ENCODE measurements at places on chromosomes 2 and 18.
A peak's percentile ranks its signal among the peaks of the same experiment; 100 is the strongest.

GRCh38 chr18:38367473-38367872 is 801.9 kb upstream of the CELF4 start:
- DNase-seq, result no peak

DNA sequence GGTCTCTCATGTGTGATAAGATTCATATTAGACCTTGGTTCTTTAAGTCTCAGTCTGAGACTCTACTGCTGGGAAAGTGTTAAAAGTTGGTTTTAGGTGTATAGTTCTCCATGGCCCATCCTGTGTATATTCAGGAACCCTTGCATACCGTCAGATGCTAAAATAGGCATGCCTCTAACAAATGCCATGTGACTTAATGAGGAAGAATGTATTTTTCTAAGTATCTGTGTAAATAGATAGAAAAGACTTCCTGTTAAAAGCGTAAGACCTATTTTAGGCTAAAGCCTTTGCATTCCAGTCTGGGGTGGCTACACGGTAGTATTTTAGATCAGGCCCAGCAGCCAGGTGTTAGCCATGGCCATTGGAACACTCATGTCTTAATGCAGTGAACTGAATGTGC is 73.3 kb downstream of the RHBDD1 start:
- DNase-seq, result no peak

- DNase-seq, result no peak
These were observed 303.4 kb upstream of the NCKAP5 start for GRCh38 chr2:133871545-133872209.

GRCh38 chr18:78717051-78717765 is 262.4 kb upstream of the SALL3 start:
- no peak for DNase-seq

DNA sequence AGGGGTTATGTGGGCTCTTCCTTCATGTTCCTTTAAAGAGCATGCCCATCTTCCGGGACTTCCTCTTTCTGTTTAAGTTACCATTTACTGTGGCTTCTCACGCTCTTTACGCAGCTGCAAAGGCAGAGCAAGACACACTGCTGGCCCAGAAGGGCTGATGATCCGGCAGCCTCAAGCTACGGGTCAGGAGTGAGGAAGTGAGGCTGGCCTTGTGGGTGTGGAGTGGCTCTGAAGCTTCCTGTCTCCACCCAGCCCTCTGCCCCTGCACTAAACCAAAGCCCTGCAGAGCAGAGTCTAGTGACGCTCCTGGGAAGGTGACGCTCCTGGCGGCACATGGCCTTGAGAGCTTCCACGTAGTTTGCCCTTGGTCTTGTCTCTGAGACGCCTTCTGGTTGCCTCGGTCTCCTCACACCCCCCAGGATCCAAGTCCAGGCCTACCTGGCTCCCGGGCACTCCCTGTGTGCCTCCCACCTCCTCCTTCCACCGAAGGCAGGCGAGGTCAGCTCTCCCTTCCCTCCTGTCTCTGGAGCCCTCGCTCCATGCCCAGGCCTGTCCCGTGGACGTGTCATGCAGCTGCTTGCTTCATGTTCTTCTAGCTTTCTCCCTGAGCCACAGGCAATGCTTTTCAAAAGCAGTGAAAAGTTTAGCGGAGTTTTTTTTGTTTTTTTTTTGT is 50.3 kb downstream of the ARL4C start:
- peak; percentile 42 for DNase-seq

DNA sequence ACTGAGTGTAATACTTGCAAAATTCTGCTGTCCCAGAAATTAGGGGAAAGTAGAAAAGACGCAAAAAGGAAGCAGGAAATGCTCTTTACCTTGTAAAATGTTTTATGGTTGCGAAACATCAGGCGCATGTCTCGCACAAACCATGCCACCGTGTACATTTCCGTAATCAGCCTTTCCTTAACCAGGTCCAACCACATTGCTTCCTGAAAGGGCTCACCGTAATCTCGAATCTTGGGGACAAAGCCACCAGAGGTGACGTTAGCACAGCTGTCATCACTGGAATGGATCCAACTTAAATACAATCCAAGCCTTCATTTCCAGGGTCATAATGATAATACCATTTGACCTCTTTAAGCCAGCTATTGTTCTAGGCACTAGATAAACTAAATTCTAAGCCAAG is 49.3 kb downstream of the SP110 start:
- DNase-seq, result no peak

GRCh38 chr2:225112362-225113126 is 70.3 kb upstream of the DOCK10 start:
- DNase-seq, result no peak

DNA sequence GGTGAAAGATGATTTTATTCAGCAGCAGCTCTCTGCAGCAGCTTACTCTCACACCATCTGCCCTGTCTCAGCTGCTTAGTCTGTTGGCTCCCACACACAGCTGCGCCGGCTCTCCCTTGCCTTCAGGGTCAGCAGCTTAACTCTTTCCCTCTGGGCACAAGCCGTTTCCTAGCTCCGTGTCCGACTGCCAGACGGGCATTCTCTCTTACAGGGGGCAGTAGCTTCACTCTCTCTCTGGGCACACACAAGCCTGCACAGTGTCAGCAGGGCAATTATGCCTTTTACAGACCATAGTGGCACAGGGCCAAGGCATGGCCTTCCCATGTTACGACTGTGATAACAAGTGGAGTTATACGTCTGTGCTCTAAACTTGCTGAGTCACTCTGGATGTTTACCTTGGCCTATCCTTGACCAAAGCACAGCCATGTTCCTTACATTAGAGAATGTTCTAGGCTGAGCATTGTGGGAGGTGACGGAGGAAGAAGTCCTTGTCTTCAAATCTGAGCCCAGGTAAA is 31.7 kb downstream of the PCARE start:
- DNase-seq, result no peak

All from stimulated activated CD4-positive, alpha-beta T cell treated with anti-CD3 and anti-CD28 coated beads, Interleukin-4, amount 100 ng/mL, for 4 hours (primary cell).